ENCODE measurements at places on chromosomes 2 and 18.

DNA sequence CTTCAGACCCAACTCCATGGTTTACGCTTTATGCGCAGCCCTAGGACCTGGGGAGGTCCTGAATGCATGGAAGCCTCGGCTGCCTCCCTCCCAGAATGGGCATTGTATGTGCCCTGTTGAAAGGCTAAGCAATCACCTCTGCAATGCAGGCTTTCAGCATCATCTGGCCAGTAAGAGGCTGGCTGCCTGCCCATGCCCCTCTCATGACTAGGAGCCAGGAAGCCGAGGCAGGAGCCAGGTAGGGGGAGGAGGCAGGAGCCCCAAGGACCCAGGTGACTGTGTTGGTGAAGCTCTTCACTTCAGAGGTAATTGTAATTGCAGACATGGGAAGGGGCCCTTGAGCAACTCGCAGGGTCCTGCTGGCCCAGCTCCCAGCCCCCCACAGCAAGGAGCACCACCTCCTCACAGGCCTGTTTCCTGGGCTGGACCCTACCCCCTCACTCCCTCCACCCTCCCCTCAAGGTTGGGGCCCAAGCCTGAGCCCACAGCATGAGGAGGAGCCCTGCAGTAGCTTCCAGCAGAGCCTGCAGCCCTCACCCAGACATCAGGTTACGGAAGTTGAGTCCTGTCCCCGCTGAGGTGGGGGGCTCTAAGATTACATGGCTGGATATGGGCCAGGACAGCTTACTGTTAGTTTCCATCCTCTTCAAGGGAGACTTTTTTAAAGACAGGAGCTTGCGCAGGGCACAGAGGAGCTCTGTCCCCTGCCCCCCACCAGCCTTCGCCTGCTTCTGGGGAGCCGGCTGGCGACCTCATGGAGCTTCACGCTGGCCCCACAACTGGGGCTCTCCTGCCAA, 21.9 kb downstream of the CRACDL start:
- DNase-seq: no peak

GRCh38 chr2:223488814-223489213, 113.3 kb downstream of the SCG2 start:
- no peak for DNase-seq

DNA sequence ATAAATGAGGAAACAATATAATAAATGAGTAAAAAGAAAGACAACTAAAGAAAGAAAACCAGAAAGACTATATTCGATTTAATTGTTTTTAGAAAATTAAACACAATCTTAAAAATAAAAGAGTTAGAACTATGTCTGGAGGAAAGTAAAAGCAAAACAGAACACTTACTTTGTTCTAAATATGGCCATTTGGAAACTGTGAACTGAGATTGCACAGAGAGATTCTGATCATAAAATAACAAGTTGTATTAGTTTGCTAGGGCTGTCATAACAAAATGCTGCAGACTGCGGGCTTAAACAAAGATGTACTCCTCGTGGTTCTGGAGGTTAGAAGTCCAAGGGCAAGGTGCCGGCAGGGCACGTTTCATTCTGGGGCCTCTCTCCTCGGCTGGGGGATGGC, 128.1 kb upstream of the AQP4 start:
- DNase-seq: no peak

DNA sequence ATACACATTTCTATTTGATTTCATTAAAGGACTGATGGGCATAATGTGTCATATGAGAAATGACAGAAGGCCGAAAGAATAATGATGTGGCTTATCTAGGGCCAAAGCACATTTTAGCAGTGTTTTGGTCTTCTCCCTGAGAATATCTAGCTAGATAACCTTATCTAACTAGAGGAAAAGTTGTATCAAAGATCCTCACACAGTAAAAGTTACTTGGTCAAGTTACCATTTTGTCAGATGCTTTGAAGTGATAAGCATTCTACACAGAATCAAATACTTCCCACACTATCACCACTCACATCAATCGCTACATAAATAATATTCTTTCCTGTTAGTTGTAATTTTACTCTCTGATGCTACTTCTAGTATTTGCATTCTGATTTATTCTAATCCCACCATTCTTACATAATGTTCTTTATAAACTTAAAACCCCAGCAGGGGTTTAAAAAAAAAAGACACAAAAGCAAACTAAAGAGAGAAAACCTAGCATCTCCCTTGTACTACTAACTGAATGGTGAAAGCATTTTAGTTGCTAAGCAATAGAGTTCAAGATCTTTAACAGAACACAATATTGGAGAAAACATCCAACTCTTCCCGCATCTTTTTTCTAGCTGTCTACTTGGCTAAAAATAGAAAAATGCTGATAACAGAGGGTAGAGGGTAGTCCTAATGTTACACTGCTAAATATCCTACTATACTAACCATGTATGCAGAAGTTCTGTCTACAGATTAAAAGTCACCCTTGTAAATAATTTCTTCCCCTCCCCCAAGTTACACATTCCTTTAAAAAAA, 8.0 kb downstream of the XPO1 start:
- no peak for DNase-seq

GRCh38 chr2:132669908-132670495, at the start of gene LYPD1:
Gene LYPD1 (minus strand): TSS chr2:132670205. CDS start chr2:132669932, 273 bp downstream.
- DNase-seq: no peak

- no peak for DNase-seq
Measured at GRCh38 chr2:205612636-205613035, 69.7 kb upstream of the NRP2 start.

DNA sequence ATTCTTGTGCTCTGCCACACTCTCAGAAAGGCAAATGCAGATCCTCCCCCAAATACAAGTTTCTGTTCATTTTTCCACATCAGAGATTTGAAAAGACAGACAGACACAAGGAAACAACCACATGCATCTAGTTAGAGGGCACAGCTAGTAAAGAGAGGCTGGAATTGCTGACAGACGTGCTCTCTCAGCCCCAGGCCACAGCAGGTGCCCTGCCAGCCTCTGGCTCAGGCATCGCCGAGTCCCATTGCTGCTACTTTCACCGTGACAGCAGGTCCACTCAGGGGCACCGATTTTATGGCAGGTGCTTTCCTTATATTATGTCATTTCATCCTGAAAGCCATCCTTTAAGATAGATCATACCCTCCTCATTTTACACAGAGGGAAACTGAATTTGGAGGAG, 507.5 kb downstream of the EIPR1 start:
- DNase-seq: no peak

GRCh38 chr2:129431881-129432280, 547.6 kb upstream of the RAB6C start:
- no peak for DNase-seq

GRCh38 chr2:146131048-146131447, 1611.1 kb upstream of the ZEB2 start:
- no peak for DNase-seq

- no peak for DNase-seq
Measured at GRCh38 chr2:43003702-43004101, 211.3 kb upstream of the HAAO start.

DNA sequence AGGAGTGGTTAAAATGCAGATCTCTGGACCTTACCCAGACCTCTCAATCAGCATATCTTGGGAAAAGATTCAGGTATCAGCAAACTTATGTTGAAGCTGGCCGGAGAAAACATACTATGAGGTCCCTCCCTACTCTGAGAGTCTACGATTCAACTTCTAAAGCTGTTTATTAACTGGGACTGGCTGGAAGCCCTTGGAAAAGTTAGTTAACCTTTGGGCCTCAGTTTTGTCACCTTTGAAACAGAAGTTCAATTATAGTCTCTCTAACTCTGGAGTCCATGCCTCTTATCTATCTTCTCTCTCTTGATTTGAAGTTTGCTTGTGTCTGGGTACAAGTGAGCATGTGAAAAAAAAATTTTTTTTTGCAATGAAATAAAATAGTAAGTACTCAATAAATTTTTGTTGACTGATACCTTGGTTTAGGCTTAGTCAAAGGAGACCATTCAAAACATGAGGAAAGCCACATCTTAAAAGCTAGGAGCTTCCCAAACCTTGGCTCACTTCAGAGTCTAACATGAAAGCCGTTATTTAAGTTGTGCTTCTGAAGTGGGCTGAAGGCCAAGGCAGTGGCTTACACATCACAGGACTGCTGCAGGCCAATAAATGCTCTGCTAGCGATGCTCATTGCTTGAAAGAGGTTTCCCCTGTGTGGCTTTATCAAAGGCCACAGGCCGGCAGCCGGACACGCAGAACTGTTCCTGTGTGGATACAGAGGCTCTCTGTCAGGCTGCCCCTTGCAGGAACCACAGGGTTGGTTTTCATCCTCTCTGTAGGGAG, 110.6 kb upstream of the FAM136A start:
- DNase-seq: no peak

- no peak for DNase-seq
Measured at GRCh38 chr2:232689152-232689910, 7.8 kb upstream of the GIGYF2 start.

GRCh38 chr18:26526128-26526965, 22.0 kb downstream of the KCTD1 start:
- no peak for DNase-seq

- no peak for DNase-seq
Measured at GRCh38 chr2:219728991-219729487, 101.6 kb downstream of the SLC4A3 start.

GRCh38 chr2:240465765-240466578, 30.5 kb downstream of the GPC1 start:
- no peak for DNase-seq

DNA sequence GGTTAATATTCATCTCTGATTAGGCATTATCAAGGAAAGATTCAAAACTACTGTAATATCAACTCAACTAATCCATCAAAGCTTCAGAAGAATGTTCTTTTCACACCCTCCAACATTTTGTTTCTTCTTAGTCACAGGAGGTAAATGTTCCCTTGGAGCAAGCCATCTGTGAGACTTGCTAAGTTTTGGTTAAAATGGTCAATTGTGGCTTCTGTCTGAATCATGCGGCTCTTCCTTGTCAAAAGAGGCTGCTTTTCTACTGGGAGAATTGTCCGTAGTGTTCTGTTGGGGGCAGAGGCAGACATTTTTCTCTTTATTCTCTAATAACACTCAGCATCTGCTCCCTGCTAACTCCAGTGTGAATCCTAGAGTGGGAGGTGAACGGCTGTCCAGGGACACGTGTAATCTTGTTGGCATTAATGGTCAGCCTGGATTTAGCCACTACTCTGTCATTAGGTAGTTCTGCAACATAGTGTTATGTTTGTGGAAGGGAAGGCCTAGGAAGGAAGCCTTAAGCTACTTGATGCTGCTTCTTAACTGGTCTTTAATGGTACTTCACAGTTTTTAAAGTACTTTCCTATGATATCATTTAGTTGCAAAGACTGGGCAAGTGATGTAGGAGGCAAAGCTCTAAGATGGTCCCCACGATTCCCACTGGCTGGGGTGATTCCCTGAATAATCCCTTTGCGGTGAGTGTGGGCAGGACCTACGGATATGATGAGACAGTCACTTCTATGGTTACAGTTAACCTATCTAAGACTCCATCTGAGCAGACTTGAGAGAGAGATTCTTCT, 22.6 kb upstream of the FAP start:
- no peak for DNase-seq

DNA sequence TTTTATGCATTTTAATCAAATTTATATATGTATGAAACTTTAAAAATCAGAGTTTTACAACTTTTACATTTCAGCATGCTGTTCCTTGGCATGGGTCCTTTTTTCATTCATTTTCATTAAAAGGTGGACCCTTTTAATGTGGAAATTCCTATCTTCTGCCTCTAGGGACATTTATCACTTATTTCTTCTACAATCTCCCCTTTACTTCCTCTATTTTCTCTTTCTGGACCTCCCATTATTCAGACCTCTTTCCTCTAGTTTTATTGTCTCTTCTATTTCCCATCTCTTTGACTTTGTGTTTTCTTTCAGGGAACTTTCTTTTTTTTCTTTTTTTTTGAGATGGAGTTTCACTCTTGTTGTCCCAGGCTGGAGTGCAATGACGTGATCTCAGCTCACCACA, 5.7 kb downstream of the PROC start:
- no peak for DNase-seq

DNA sequence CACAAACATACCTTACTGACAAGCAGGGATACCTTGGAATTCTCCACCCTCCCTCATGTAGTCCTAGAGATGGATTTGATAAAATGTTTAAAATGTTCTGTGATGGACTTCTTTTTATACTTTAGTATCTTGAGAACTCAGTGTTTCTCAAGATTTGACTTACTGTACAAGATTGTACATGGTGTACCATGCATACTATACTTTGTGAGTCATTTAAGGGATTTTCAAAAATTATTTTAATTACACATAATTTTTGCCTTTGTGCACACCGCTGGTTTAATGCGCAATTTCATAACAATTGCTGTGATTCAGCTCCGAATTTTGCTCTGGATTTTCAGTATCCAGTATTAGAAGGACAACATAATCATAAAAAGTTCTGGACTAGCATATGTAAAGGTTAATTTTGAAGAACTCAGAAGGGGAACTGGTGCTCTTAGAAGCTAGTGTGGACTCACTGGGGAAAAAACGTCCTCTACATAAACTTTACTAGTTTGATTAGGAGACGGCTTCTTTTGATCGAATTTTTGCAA, 78.6 kb upstream of the ACSL3 start:
- DNase-seq: no peak

GRCh38 chr18:27845897-27846296, 331.0 kb downstream of the CDH2 start:
- no peak for DNase-seq

DNA sequence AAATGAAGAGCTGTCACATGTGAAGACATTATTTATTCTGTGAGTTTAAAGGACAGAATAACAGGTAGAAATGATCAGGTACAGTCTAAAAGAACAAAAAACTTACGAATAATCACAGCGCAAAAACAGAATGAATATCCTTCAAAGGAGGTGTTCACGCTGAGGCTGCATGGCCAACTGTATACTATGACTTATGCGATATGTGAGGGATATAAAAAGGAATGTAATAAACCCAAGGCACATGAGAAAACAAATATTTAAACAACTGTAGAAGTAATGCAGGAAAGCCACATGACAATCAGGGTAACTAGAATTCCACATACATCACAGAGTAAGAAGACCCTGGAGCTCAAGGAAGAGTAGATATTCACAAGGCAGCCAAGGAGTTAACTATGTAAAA, 81.3 kb downstream of the RTTN start:
- no peak for DNase-seq

DNA sequence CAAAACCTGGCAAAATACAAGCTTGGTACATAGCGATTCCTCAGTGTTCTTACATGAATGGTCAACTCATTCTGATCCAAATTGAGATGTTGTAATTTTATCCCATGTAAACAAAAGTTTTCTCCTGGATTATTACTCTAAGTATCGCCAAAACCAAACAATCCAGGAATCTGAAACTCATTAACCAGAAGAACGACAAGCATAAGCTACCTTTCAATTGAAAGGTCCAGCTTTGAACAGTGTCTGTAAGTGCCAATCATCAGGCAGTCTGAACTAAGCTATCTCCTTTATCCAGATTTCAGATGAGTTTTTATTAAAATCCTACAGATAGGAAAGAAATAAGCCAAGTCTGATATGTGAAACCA, 2.4 kb downstream of the MEX3C start:
- DNase-seq: no peak
